Neuronal stem cell (in vitro differentiated cells): ENCODE measurements at places on chromosomes 11 and 22.

DNA sequence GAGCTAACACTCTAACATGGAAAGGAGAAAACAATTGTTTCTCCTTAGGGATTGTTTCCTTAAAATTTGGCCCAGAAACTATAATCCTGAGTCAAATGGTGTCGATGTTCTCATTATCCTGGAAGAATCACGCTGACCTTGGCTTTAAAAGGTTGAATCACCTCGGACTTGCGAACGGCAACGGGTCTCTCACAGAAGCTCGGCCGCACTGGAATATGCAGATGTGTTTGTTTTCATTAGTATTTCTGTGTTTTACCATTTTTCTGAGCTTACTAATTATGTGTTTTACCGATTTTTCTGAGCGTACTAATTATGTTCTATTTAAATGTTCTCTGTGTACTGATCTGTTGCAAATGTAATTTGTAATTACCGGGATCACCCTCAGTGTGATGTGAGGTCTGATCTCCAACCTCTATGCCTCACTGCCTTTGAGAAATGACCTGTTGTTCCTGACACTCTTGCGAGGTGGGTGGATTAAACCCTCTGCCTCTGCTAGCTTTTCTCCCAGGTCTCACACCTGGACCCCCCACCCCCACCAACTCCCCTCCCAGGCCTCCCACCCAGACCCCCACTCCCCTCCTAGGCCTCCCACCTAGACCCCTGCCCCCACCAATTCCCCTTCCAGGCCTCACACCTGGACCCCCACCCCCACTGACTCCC lies 38.3 kb upstream of the BRSK2 start:
- H3K4me3 ChIP-seq = no peak overlapping the region
- DNase-seq = no peak
- H3K27me3 ChIP-seq = no peaks in the 10 kb centered on the region
- H3K36me3 ChIP-seq = no peaks in the 10 kb centered on the region
- no peak overlapping the region for H3K27ac ChIP-seq

GRCh38 chr22:35638410-35638809 lies 9.8 kb upstream of the APOL6 start:
- H3K27ac ChIP-seq = no peak overlapping the region
- no peak for DNase-seq
- H3K27me3 ChIP-seq = no peaks in the 10 kb centered on the region
- H3K4me1 ChIP-seq = peaks cover 22% of the 10 kb centered on the region
- H3K36me3 ChIP-seq = no peaks in the 10 kb centered on the region
- no peak overlapping the region for H3K4me3 ChIP-seq

- H3K4me3 ChIP-seq = no peak overlapping the region
- H3K27me3 ChIP-seq = no peaks in the 10 kb centered on the region
- no peak for DNase-seq
- H3K36me3 ChIP-seq = no peaks in the 10 kb centered on the region
- H3K27ac ChIP-seq = no peak overlapping the region
- no peaks in the 10 kb centered on the region for H3K4me1 ChIP-seq
These were observed 127.1 kb downstream of the KCNQ1OT1 start for GRCh38 chr11:2572491-2573239.

DNA sequence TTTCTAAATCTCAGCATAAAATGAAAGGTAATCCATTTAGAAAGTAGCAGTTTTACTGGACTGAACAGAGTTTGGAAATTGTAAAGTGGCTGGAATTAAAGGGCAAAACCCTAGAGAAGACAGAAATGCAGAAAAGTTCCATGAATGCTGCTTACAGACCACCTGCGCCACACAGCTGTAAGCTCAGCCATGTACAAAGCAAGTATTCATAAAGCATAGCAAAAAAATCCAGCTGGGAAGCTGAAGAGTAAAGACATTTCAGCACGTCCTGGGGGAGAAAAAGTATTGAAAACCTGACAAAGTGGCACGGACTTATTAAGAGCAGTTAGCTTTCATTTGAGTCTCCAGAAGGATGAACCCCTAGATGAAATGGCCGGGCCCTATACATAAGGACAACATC lies 220.1 kb upstream of the CNTN5 start:
- H3K36me3 ChIP-seq = no peaks in the 10 kb centered on the region
- no peaks in the 10 kb centered on the region for H3K4me1 ChIP-seq
- H3K27me3 ChIP-seq = no peaks in the 10 kb centered on the region
- no peak overlapping the region for H3K4me3 ChIP-seq
- no peak for DNase-seq
- no peak overlapping the region for H3K27ac ChIP-seq

- H3K4me1 ChIP-seq = peaks cover 7% of the 10 kb centered on the region
- no peaks in the 10 kb centered on the region for H3K27me3 ChIP-seq
- H3K4me3 ChIP-seq = no peak overlapping the region
- H3K36me3 ChIP-seq = no peaks in the 10 kb centered on the region
These were observed 17.4 kb downstream of the LRFN4 start for GRCh38 chr11:66874232-66874631.

DNA sequence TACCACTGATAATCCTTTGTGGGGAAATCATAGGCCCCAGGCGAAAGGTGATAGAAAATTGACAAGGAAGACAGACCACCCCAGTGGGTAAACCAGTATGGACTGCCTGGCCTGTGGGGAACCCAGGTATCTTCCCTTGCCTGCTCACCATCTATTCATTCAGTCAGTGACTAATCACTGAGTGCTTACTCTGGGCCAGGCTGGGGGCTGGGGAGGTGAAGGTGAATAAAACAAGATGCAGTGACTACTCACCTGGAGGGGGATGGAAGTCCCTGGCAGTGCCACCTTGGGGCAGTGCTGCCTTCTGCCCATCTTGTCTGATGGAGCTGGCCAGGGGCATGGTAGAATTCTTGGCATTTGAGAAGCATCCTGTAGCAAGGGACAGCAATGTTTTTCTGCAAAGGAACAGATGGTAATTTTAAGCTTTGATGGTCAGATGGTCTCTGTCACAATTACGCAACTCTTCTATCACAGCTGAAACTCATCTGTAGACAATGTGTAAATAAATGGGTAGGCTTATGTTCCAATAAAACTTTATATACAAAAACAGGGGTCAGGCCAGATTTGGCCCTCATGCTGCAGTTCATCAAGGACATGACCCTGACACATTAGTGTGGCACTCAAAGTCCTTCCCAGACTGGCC lies 4.6 kb downstream of the ISX start:
- H3K36me3 ChIP-seq = no peaks in the 10 kb centered on the region
- no peak for DNase-seq
- H3K4me3 ChIP-seq = no peak overlapping the region
- H3K27ac ChIP-seq = no peak overlapping the region

DNA sequence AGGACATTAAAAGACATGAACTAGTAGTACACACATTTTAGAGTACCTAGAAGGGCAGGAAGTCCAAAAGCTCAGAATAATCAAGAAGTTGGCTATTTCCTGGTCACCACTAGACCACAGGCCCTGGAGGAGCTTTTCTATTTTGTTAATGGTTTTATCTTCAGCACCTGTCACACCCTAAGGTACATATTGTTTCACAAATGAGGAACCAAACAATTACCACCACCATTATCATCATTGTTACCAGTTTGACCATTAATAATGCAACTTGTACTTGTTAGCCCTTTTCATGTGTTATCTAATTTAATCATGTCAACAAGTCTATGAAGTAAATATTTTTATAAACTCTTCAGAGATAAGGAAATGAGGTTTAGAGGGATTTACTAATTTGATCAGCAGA lies 4.9 kb downstream of the MRPL48 start:
- no peak for DNase-seq
- H3K36me3 ChIP-seq = peaks cover 19% of the 10 kb centered on the region
- H3K4me1 ChIP-seq = peaks cover 3% of the 10 kb centered on the region
- H3K27me3 ChIP-seq = peaks cover 3% of the 10 kb centered on the region
- no peak overlapping the region for H3K27ac ChIP-seq

GRCh38 chr11:1717745-1718144 lies 20.8 kb downstream of the KRTAP5-6 start:
- no peak overlapping the region for H3K4me3 ChIP-seq
- H3K4me1 ChIP-seq = no peaks in the 10 kb centered on the region
- no peak overlapping the region for H3K27ac ChIP-seq
- H3K27me3 ChIP-seq = no peaks in the 10 kb centered on the region
- DNase-seq = no peak

DNA sequence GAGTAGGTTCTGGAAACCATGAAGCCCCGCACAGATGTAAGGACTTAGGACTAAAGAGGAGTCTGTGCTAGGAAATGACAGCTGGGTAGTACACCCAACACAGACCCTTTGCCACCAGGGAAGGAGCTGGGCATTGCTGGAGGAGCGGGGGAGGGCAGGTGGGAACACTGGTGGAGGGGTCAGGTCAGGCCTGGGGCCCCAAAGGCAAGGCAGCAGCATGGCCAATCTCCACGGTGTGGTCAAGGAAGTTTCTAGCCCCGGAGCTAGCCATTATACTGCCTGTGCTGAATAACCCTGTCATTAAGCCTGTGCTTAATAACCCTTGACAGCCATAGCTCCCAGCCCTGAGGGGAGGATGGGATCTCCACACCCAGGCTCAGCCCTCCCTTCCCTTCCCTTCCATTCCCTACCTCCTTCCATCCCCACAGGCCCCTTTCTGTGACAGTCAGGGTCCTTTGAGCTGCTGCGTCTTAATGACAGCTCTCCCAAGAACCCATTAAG lies 2.1 kb downstream of the TMPRSS4 start:
- no peaks in the 10 kb centered on the region for H3K27me3 ChIP-seq
- no peak overlapping the region for H3K4me3 ChIP-seq
- H3K4me1 ChIP-seq = peaks cover 6% of the 10 kb centered on the region
- no peak for DNase-seq
- no peak overlapping the region for H3K27ac ChIP-seq

DNA sequence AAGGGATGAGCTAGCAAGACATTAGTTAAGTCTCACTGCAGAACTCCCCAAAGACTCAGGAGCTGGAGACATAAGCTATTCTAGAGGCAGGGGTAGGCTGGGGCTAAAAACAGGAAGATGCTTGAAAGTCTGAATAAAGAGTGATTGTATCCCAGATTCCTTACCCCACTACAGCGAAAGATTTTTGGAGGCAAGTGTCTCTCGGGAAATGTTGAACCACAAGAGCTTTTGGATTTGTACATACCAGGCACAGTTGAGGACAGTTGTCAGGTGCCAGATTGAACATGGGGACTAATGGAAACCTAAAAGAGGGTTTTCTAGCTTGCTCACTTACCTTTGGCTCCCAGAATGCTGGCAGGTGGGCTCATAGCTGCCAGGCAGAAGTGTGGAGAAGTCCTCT lies 43.5 kb upstream of the OR9Q1 start:
- DNase-seq = no peak
- no peaks in the 10 kb centered on the region for H3K27me3 ChIP-seq
- H3K36me3 ChIP-seq = no peaks in the 10 kb centered on the region
- no peak overlapping the region for H3K4me3 ChIP-seq

GRCh38 chr11:131370901-131371790 lies 731 bp downstream of the NTM start:
- no peak for DNase-seq
- no peak overlapping the region for H3K27ac ChIP-seq
- no peaks in the 10 kb centered on the region for H3K27me3 ChIP-seq
- no peak overlapping the region for H3K4me3 ChIP-seq
- no peaks in the 10 kb centered on the region for H3K36me3 ChIP-seq

GRCh38 chr11:73978576-73979086 lies 4.0 kb downstream of the UCP2 start:
- H3K4me1 ChIP-seq = peaks cover 24% of the 10 kb centered on the region
- DNase-seq = no peak
- peaks cover 55% of the 10 kb centered on the region for H3K36me3 ChIP-seq
- H3K27ac ChIP-seq = no peak overlapping the region
- H3K4me3 ChIP-seq = no peak overlapping the region

GRCh38 chr11:68601147-68601546 lies 83.2 kb upstream of the GAL start:
- no peaks in the 10 kb centered on the region for H3K27me3 ChIP-seq
- no peak for DNase-seq
- H3K4me3 ChIP-seq = no peak overlapping the region
- H3K27ac ChIP-seq = no peak overlapping the region
- H3K4me1 ChIP-seq = no peaks in the 10 kb centered on the region
- H3K36me3 ChIP-seq = peaks cover 98% of the 10 kb centered on the region

- H3K27me3 ChIP-seq = no peaks in the 10 kb centered on the region
- H3K36me3 ChIP-seq = peaks cover 19% of the 10 kb centered on the region
- H3K4me1 ChIP-seq = peaks cover 2% of the 10 kb centered on the region
- no peak for DNase-seq
- H3K27ac ChIP-seq = no peak overlapping the region
- H3K4me3 ChIP-seq = no peak overlapping the region
These were observed 1.6 kb upstream of the CSTF3 start for GRCh38 chr11:33162831-33163230.

GRCh38 chr11:57148621-57149020 lies 33.1 kb upstream of the LRRC55 start:
- no peaks in the 10 kb centered on the region for H3K36me3 ChIP-seq
- no peaks in the 10 kb centered on the region for H3K27me3 ChIP-seq
- H3K27ac ChIP-seq = no peak overlapping the region
- H3K4me1 ChIP-seq = peaks cover 2% of the 10 kb centered on the region

DNA sequence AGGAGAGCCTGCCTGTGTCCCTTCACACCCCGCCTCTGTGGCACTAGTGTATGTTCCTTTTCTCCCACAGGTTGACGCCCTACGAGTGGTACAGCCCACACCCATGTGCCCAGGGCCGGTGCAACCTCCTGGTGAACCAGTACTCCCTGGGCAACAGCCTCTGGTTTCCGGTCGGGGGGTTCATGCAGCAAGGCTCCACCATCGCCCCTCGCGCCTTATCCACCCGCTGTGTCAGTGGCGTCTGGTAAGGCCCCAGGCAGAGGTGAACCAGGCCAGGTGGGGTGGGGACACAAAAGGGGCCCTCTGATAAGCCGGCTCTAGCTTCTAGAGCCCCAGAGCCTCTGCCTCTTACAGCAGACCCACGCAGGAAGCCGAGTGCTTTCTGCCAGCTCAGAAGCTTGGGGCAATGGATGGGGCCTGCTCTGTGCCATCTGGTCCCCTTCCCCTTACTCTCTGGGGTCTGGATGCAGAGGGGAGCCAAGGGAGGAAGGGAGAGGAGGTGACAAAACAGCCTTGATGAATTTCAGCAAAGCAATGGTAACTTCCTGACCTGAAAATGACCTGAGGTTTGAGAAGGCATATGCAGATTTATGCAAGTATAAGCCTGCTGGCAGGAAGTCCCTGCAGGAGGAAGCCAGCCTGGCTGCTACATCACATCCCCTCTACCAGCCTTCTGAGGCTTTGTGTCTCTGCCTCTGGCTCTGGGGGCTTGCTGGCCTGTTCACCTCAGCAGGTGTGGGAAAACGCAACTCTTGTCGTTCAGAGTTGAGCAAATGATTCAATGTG lies 67.0 kb upstream of the TBCEL start:
- no peaks in the 10 kb centered on the region for H3K36me3 ChIP-seq
- no peak for DNase-seq
- no peaks in the 10 kb centered on the region for H3K27me3 ChIP-seq
- no peak overlapping the region for H3K27ac ChIP-seq
- H3K4me1 ChIP-seq = peaks cover 4% of the 10 kb centered on the region
- H3K4me3 ChIP-seq = no peak overlapping the region
